ENCODE measurements at places on chromosomes 1 and 21. TPM values are rescaled to one million over a fixed set of nuclear protein-coding genes. Genes with fewer than 3 reads are reported as not detected.

Gene STYXL2
- not detected for total RNA-seq

Gene CFAP141
- not detected for total RNA-seq

Gene SPTA1
- total RNA-seq, result not detected

Gene SPRR2A
- total RNA-seq, result not detected

Gene LCE2A
- total RNA-seq, result not detected

Gene CGN
- total RNA-seq, result 0.37 TPM

Data from activated B cell treated with CpG ODN at 0.5 μM for 24 hours (primary cell).